ENCODE measurements at places on chromosomes 11 and 22. TPM values are rescaled to one million over a fixed set of nuclear protein-coding genes. Genes with fewer than 3 reads are reported as not detected.

The HORMAD2 gene
- not detected for total RNA-seq

- H3K27me3 ChIP-seq: no peaks in the 10 kb centered on the region
- H3K36me3 ChIP-seq: no peaks in the 10 kb centered on the region
- no peak overlapping the region for H3K27ac ChIP-seq
- no peaks in the 10 kb centered on the region for H3K4me1 ChIP-seq
- DNase-seq: no peak
- no peak overlapping the region for H3K4me3 ChIP-seq
Measured at GRCh38 chr11:104199053-104199452, 35.1 kb upstream of the PDGFD start.

The UNC93B1 gene
- total RNA-seq: 9.8 TPM

The FGF19 gene
- not detected for total RNA-seq

GRCh38 chr22:27775087-27775698, 26.4 kb downstream of the MN1 start:
- H3K4me3 ChIP-seq: no peak overlapping the region
- no peaks in the 10 kb centered on the region for H3K27me3 ChIP-seq
- no peaks in the 10 kb centered on the region for H3K4me1 ChIP-seq
- H3K27ac ChIP-seq: no peak overlapping the region
- H3K36me3 ChIP-seq: no peaks in the 10 kb centered on the region
- no peak for DNase-seq

The KRTAP5-9 gene
- not detected for total RNA-seq

DNA sequence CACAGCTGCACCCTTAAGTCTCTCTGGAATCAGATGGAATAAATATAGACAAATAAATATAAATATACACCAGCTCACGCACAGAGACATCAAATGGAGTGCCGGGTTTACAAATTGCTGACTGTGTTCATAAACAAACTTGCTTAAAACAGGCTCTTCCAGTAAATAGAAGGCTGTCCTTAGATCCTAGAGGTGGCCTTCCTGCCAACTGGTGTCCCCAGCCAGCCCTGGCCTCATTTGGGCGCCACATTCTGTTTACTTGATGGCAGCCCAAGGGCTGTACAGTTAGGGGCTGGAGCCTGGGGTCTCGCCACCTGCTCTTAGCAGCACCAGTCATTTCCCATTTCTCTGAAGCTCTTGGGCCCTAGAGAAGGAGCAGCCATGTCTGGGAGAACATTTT, 20.8 kb downstream of the ARFGAP2 start:
- H3K27me3 ChIP-seq: no peaks in the 10 kb centered on the region
- H3K36me3 ChIP-seq: no peaks in the 10 kb centered on the region
- H3K27ac ChIP-seq: no peak overlapping the region
- H3K4me1 ChIP-seq: peaks cover 38% of the 10 kb centered on the region

GRCh38 chr11:86990031-86990430, 34.8 kb upstream of the FZD4 start:
- H3K27ac ChIP-seq: no peak overlapping the region
- H3K4me1 ChIP-seq: no peaks in the 10 kb centered on the region
- H3K27me3 ChIP-seq: no peaks in the 10 kb centered on the region

GRCh38 chr11:109954534-109954933, 138.7 kb upstream of the ZC3H12C start:
- H3K36me3 ChIP-seq: no peaks in the 10 kb centered on the region
- DNase-seq: no peak
- H3K4me3 ChIP-seq: no peak overlapping the region
- H3K27me3 ChIP-seq: no peaks in the 10 kb centered on the region
- no peak overlapping the region for H3K27ac ChIP-seq

The SHISAL1 gene
- total RNA-seq: not detected

- H3K27ac ChIP-seq: no peak overlapping the region
- no peaks in the 10 kb centered on the region for H3K36me3 ChIP-seq
- H3K4me1 ChIP-seq: no peaks in the 10 kb centered on the region
- H3K4me3 ChIP-seq: no peak overlapping the region
- no peaks in the 10 kb centered on the region for H3K27me3 ChIP-seq
- DNase-seq: no peak
Measured at GRCh38 chr11:125923633-125924032, 19.3 kb downstream of the DDX25 start.

DNA sequence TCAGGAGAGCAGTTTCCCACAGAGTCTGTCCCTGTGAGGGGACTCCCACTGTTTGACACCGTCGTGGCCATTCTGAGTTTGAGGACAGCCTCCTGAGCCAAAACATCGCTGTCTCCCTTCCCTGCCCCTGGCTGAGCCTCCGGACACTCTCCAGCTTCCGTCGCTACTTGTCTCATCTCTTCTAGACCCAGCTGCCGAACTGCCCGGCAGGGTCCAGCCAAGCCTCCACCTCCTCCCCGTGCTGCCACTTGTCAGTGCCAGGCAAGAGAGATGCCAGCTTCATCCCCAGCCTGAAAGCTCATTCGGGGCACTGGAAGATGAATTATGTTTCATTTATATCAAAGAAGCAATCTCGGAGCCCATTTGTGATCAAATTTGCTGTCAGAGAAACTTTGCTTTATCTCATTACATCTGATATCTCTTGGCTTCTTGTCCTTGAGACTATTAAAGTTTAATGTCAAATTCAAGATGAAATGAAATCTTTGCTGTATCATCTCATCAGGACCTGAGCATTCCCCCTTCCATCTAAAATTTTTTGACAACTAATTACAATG, 283.9 kb downstream of the BUD13 start:
- no peaks in the 10 kb centered on the region for H3K4me1 ChIP-seq
- no peak for DNase-seq
- no peaks in the 10 kb centered on the region for H3K27me3 ChIP-seq
- no peaks in the 10 kb centered on the region for H3K36me3 ChIP-seq

The PITPNM1 gene
- total RNA-seq: 109 TPM

DNA sequence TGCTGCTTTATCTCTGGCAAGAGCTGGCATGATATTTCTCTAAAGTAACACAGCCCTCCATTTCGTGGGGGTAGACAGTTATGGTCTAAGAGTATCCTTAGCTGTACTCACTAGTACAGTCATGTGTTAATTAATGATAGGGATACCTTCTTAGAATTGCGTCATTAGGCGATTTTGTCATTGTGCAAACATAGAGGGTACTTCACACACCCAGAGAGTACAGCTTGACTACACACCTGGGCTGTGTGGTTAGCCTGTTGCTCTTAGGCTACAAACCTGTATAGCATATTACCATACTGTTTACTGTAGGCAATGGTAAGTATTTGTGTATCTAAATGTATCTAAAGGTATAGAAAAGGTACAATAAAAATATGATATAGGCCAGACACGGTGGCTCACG, 17.0 kb downstream of the XRCC6 start:
- no peak overlapping the region for H3K27ac ChIP-seq
- H3K4me3 ChIP-seq: no peak overlapping the region
- no peaks in the 10 kb centered on the region for H3K4me1 ChIP-seq
- H3K27me3 ChIP-seq: no peaks in the 10 kb centered on the region
- H3K36me3 ChIP-seq: peaks cover 49% of the 10 kb centered on the region

DNA sequence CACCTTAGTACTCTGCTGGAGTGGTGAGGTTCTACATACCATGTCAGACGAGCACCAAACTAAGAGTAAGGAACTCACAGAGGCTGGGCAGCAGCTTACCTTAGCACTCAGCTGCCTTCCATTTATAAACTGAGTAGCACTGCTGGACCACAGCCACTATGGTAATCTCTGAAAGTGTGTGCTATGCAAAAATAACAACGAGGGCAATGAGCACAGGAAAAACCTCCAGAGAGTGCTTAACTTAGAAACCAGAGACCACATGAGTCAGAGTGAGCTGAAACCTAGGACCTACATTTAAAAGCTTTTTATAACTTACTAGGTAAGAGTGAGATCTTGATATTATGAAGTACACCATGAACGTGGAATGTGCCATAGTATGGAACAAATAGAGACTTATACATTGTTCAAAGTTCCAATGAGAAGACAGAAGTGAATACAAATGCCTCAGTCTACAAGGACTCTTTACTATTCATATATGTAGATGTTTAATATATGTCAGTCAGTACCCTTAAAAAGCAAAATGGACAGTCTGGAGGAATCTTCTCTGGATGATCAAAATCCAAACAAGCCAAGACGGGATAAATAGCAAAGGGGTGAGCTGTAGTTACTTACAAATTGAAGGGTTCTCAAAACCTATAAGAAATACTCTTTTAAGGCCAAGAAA, 17.2 kb upstream of the CD59 start:
- DNase-seq: no peak
- H3K4me3 ChIP-seq: no peak overlapping the region
- no peaks in the 10 kb centered on the region for H3K4me1 ChIP-seq
- H3K36me3 ChIP-seq: peaks cover 41% of the 10 kb centered on the region
- H3K27ac ChIP-seq: no peak overlapping the region
- H3K27me3 ChIP-seq: no peaks in the 10 kb centered on the region

- H3K27ac ChIP-seq: no peak overlapping the region
- no peaks in the 10 kb centered on the region for H3K36me3 ChIP-seq
- DNase-seq: no peak
- no peak overlapping the region for H3K4me3 ChIP-seq
- no peaks in the 10 kb centered on the region for H3K27me3 ChIP-seq
Measured at GRCh38 chr11:64475145-64475544, 115.9 kb upstream of the SLC22A12 start.

The OR51V1 gene
- total RNA-seq: not detected

DNA sequence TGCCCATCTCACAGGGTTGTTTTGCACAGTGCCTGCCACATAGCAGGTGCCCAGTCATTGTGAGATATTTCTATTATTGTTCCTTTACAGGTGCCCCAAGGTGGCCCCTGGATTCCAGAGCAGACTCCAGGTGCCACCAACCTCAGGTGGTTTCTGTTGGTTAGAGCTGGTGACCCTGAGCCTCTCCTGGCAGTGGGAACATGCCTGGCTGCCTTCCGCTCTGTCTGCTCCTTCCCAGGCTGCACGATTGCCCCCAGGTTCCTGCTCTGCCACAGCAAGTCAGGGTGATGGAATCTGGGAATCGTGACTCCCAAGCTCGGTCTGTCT, 12.6 kb upstream of the OMP start:
- no peak overlapping the region for H3K4me3 ChIP-seq
- H3K36me3 ChIP-seq: no peaks in the 10 kb centered on the region
- no peak overlapping the region for H3K27ac ChIP-seq
- H3K27me3 ChIP-seq: no peaks in the 10 kb centered on the region
- no peak for DNase-seq

DNA sequence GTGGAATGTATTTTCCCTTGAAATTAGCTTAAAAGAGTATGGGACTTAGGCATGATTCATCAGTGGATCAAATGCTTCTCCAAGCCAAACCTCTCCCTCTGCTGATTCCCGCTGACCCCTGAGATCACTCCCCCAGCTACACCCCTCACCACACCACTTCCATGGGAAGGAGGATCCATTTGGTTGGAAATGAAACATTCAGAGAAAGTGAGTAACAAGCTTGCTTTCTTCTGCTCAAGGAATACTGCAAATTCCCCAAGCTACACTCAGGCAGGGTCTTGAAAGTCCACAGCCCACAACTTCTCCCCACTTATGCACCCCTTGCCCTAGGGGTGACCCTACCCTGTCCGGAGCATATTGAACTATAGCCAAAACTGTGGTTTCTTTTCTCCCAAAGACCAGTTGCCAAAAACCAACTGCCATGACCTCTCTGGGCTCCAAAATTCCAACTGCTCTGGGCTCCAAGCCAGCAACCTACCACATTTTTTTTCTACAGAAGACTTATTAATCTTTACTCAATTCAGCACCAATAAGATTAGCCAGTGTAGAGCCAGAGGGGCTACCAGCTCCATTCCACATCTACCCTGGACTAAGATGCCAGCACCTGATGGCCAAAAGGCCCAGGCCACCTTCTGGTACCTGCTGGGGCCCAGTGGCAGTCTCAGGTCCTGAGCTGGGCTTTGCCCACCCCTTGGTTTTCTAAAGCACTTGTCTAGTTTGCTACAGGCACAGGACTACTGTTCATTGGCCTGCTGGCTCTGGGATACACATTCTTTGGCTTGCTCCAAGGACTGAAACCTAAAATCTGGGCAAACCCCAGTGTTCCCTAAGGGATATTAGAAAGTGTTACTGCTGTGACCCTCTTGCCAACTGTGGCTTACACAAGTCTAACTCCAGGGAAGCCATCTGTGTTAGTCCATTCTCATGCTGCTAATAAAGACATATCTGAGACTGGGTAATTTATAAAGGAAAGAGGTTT, 101.1 kb downstream of the MICAL3 start:
- H3K4me3 ChIP-seq: no peak overlapping the region
- no peak overlapping the region for H3K27ac ChIP-seq
- H3K4me1 ChIP-seq: no peaks in the 10 kb centered on the region
- H3K36me3 ChIP-seq: no peaks in the 10 kb centered on the region
- DNase-seq: no peak

- no peak overlapping the region for H3K4me3 ChIP-seq
- H3K36me3 ChIP-seq: no peaks in the 10 kb centered on the region
- H3K27me3 ChIP-seq: no peaks in the 10 kb centered on the region
- no peak for DNase-seq
- no peaks in the 10 kb centered on the region for H3K4me1 ChIP-seq
Measured at GRCh38 chr11:72856551-72857345, 42.5 kb downstream of the ATG16L2 start.

GRCh38 chr11:26835611-26836010, 113.8 kb upstream of the SLC5A12 start:
- no peak overlapping the region for H3K27ac ChIP-seq
- no peaks in the 10 kb centered on the region for H3K36me3 ChIP-seq
- H3K27me3 ChIP-seq: no peaks in the 10 kb centered on the region
- no peak for DNase-seq
- H3K4me3 ChIP-seq: no peak overlapping the region

The PSMD13 gene
- total RNA-seq: 237 TPM

The MS4A12 gene
- not detected for total RNA-seq

The MUC5AC gene
- total RNA-seq: not detected

DNA sequence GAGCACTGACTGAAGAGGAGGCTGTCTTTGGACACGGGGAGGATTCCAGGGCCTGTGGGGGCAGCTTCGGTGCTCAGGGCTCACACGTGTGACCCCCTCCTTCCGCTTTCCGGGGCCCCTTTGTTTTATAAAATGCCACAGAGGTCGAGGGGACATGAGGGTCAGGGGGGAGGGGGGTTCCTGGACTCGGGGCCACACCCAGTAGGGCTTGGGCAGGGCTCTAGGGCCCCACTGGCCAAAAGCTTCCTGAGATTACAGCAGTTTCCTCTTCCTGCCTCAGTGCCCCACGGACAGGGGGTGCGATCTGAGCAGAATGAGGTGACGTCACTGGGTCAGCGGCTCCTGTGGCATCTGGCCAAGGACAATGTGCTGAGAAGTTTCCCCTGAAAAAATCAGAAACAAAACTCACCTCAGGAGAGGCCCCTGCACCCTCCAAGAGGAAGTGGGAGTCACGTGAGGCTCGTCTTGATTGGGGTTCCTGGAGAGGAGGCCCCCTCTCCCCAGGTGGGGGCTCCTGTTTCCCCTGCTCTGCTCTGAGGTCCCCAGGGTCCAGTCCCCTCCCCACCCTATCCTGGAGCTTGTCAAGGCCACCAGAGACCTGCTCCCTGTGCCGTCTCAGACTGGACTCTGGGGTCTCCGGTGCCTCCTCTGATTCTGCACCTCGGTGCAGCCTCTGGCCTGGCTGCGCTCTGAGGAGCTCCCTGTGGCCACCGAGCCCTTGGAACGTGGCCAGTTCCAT, 6.4 kb upstream of the IFITM3 start:
- no peaks in the 10 kb centered on the region for H3K27me3 ChIP-seq
- peak overlapping the region; percentile 78 for H3K27ac ChIP-seq
- DNase-seq: peak; percentile 86
- no peaks in the 10 kb centered on the region for H3K36me3 ChIP-seq
- peak overlapping the region; percentile 55 for H3K4me3 ChIP-seq

All from CD8-positive, alpha-beta memory T cell (primary cell).